ENCODE measurements at places on chromosomes 2 and 18.

DNA sequence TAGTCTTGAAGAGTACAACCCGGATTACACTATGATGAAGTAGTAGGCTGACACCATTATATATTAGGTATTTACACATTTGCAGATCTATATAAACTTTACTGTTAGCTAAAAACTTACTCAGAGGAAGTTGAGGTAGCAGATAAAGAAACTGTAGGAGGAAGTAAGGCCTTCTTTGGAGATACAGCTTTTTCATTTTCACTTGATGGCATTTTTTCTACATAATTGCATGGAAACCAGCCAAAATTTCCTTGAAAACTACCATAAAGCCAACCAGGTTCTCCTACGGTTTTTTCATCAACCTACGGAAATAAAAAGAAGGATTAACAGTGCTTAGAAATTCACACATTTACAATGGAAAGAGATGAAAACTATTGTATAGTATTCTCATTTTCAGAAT, 86.6 kb downstream of the FAM228A start:
- no peak for DNase-seq

- no peak for DNase-seq
Observed at GRCh38 chr2:43738257-43738656, 35.6 kb upstream of the DYNC2LI1 start.

- DNase-seq: no peak
Observed at GRCh38 chr2:38617301-38617700, 14.6 kb upstream of the HNRNPLL start.

- no peak for DNase-seq
Observed at GRCh38 chr2:22003270-22003669, 879.5 kb downstream of the TDRD15 start.

DNA sequence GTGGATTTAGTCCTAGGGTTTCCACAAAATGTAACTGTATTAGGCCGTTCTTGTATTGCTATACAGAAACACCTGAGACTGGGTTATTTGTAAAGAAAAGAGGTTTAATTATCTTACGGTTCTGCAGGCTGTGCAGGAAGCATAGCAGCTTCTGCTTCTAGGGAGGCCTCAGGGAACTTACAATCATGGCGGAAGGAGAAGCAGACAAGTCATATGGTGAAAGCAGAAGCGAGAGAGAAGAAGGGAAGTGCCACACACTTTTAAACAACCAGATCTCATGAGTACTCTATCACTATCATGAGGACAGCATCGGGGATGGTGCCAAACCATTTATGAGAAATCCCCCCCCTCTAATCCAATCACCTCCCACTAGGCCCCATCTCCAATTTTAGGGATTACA, 9.5 kb upstream of the CCDC68 start:
- no peak for DNase-seq

DNA sequence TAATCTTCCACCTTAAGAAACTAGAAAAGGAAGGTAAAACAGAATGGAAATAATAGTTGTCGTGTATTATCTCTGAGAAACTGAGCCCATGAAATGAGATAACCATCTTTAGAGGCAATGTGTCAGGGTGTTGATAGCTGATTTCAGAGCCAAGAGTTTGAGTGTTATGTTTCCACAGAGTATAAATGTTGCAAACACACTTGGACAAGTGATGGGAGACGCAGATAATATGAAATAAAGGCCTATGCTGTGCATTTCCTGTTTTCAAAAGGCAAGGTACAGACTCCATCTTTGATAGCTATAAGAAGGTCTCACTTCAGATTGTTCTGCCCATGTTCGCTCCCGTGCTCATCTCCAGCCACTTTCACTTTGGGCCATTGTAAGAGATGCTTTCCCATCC, 25.9 kb upstream of the DNER start:
- no peak for DNase-seq

GRCh38 chr2:191637182-191638078, 40.5 kb upstream of the NABP1 start:
- DNase-seq: no peak

All from T-cell (primary cell).